ENCODE measurements at places on chromosomes 5 and 9.

DNA sequence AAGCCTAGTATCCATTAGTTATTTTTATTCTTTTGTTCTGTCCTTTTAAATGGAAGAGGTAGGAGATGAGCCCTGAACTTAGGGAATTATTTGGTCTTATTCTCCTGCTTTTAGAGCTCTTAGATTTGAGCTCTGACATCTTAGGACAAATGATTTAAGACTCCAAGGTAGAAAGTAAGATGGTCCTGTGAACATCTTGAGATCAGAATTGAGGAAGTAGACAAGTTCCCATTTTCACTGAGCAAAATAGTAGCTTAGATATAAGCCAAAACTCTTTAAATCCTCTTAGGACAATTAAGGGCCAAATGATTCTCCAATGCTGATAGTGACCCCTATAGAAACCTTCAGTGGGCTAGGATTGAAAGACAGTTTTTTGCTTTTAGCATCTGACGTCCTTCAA is 53.0 kb upstream of the RUSC2 start:
- no peak for DNase-seq

- DNase-seq = peak; percentile 91
Observed at GRCh38 chr5:157651623-157652376, 438 bp downstream of the SOX30 start.

GRCh38 chr9:104944356-104944755 is 16.4 kb upstream of the ABCA1 start:
- DNase-seq = no peak

- DNase-seq = no peak
Observed at GRCh38 chr5:69188811-69189161, 597 bp upstream of the CENPH start.

- no peak for DNase-seq
Observed at GRCh38 chr9:112203536-112203935, 28.4 kb upstream of the SUSD1 start.
